ENCODE measurements at places on chromosomes 4 and X.

DNA sequence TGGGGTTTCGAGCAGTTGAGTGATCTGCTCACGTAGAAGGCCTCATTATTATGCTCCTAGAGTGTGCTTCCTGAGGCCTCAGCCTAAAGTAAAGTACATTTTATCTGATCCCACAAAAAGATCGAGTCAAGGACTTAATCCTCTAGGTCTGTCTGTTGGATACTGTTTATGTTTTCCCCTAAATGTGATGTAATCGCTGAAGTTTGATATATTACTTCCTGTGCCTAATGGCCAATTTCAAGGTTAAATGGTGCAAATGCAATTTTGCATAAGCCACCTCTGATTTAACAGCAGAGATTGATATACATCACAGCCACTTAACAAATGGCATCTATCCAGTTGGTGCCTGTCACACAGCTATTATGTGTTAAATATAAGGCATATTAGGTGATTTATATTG is 19.4 kb upstream of the SERTM2 start:
- no peak for DNase-seq

GRCh38 chr4:128513664-128514484 is 226.3 kb upstream of the PGRMC2 start:
- DNase-seq: no peak

GRCh38 chr4:113289766-113290165 is 240.3 kb downstream of the ANK2 start:
- no peak for DNase-seq

DNA sequence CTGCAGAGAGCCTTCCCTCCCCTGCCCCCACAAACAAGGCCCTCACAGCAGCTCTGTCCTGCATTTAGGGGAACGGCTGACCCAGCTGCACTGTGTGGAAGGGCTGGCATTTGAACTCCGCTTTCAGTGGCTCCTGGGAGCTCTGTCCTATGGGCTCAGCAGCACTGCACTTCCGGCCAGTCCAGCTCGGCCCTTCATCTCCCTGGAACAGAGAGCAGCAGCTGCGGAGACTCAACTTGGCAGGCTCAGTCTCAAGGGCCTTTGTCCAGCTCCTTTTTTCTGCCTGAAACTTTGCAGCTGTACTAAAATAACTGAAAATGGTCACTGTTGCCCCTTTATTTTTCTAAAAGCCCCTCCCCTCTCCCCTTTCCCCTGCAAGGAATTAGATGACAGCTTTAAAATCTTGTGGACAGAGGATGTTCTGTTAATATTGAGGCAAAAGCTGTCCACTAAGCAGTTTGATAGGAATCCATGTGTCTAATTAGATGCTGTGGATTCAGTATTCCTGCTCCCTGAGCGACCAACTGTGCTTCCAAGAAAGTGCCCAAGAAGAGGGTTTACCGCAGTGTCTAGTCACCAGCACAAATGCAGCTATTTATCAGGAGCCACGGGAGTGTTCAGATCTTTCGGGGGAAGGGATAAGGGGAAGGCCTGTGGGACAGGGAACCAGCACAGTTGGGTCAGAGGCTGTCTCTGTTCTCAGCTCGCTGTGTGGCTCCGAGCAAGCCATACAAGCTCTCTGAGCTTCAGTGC is 133.1 kb downstream of the AFAP1 start:
- DNase-seq: no peak

DNA sequence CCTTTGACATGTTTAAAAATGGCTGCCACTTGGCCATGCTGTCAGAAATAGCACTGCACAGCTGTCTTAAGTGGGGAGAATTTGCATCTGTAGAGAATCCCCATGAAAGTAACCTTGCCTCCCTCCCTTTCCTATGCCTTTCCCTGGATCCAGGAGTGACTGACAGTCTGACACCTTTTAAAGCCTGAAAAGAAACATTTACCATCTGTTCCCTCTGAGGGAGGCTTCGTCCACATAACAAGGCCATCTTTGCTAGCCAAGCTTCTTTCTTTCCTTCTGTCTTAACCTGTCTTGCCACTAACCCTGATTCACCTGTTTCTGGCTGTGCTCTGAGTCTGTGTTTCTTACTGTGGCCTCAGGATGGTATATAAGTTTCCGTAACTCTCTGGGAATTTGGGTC is 21.3 kb upstream of the AADAT start:
- DNase-seq: no peak

DNA sequence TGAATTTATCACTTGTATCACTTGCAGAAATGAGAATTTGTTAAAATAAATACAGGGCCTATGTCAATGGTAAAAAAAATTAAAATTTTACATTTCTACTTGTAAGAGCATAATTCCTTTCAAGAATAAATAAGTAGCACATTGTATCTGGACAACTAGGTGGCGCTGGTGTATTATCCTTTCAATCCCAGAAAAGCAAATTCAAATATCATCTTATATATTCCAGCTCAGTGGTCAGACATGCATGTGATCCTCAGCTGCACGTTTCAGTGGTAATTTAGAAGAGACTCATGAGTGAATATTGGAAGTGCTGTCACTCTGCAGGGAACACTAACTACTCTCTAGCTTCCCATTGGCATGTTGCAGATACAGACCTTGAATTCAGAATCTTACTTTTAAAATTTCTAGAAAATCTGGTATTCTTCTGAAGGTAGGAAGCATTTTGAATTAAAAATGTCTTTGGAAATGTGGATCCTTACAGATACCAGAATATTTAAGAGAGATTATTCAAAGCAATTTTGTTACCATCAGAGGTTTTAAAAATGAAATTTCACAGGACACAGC is 1414.7 kb upstream of the TENM3 start:
- DNase-seq: no peak

DNA sequence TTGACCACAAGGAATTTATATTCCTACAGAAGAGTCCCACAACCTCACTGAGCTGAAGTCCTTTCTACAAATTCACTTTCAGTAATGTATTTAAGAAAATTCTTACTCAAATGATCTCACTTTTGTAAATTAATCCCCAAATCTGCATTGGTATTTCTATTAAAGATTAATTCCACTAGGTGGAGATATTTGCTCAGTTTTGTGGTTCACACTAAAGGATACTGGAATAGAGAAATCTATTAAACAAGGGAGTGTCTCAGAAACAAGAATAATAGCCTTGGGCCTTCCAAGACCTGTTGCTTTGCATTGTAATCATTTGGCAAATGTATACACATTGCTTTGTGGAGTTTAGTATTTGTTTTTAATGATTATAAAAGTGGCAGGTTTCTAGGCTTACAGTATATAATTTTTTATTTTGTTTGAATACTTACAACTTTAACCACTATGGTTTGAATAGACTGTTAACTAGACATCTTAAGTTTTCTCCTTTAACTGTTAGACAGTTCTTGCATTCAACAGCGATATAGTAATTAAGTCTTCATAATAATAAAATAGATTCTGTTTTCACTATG is 25.9 kb downstream of the CFAP299 start:
- peak; percentile 43 for DNase-seq

GRCh38 chr4:185142564-185142911 is 528 bp upstream of the SLC25A4 start:
- no peak for DNase-seq

DNA sequence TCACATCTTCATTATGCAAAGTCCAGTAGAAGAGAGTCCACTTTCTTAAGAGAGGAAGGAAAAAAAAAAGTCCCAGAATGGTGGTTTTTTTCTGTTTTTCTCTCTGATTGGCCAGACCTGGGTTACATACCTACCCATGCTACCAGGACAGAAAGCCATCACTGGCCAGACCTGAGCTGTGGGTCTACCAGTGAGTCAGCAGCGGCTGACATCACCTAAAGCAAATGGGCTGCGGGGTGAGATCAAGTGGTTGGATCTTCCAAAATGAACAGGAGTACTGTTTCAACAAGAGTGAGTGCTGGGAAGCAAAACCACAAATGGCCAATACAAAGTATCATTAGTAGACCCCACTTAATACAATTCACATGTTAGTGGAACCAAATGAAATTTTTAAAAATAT is 1.6 kb upstream of the NDST3 start:
- DNase-seq: no peak

DNA sequence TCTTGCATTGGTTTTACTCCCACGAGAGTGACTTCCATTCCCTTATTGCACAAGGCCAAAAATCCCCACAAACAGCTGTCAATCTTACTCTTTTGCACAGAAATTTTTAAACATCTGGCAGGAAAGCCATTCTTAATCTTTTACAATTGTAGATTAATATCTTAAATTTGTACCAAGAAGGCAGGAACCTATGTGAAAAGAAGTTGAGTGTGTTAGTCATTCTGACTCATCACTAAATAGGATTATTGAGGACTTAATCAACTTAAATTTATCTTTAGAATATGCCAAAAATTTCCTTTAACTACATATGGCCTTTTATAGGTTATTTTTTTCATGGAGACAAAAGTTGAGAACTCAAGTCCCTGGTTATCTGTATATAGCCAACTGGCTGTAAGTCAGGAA is 49.0 kb upstream of the VEGFC start:
- no peak for DNase-seq

DNA sequence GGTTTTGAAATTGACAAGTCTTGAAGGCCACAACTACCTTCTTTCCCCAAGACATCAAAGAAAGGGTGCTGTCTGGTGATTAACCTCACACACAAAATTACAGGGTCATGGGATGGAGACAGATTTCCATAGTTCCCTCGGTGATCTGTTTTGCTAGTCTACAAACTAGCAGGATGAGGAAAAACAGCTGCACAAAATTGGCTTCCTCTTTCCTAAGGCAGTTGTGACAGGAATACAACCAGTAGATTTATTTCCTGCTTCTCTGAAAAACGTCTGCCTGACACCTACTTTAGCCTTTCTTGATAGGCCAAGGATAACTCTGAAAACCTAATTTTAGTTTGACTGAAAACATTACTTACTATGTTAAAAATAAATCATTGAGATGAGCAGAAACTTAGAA is 39.6 kb downstream of the DKK2 start:
- no peak for DNase-seq

DNA sequence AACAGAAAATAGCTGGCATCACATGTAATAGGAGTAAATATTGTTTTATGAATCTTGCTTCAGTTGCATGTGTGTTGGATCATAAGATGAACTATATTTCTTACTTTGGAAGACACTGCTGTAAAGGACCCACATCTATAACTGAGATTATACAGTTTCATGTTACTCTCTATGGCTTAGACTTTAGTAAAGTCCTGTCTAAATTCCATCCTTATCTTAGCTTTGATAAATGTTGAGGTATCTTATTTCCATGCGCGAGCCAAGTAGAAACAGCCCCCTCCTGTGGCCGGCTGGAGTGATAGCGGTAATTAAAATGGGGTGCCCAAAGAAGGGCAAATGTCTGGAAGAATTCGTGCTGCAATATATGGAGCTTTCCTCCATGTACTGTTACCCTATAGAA is 43.0 kb downstream of the CCDC158 start:
- peak; percentile 14 for DNase-seq

- no peak for DNase-seq
These were observed 21.0 kb upstream of the ANXA5 start for GRCh38 chr4:121717680-121718237.

DNA sequence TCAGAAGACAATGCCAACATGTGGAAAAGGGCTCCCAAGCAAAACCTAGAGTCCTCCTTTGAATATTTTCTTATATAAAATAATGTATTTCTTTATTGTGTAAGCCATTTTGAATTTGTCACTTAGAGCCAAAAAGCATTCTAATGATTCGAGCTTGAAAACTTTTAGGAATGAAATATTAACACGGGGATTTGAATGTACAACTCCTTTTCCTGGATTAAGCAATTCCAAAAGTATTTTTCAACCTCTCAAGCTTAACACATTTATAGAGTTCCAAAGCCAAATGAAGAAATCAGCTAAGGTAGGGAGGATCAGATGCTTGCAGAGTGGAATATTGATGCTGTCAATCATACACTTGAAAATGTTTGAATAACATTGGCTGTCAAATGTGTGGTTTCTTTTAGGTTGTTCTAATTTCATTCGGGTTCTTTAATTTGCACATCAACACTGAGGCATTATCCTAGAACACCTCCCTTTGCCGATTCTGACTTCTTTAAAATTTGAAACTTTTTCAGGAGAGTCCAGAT is 67.2 kb upstream of the ETNPPL start:
- no peak for DNase-seq

GRCh38 chr4:139710073-139710472 is 44.5 kb downstream of the MGST2 start:
- no peak for DNase-seq

- DNase-seq: peak; percentile 48
These were observed 3.6 kb upstream of the LEF1 start for GRCh38 chr4:108172231-108172752.

- no peak for DNase-seq
These were observed 361.6 kb downstream of the PACRGL start for GRCh38 chr4:21061902-21062301.

- DNase-seq: no peak
These were observed 52.5 kb downstream of the VGLL1 start for GRCh38 chrX:136584545-136584944.

- DNase-seq: peak; percentile 16
These were observed 83.6 kb downstream of the NBDY start for GRCh38 chrX:56812515-56813105.

- peak; percentile 10 for DNase-seq
These were observed 29.5 kb downstream of the TAPT1 start for GRCh38 chr4:16196482-16197393.

- DNase-seq: no peak
These were observed 78.3 kb downstream of the FHDC1 start for GRCh38 chr4:153014460-153014859.

- no peak for DNase-seq
These were observed 442.1 kb downstream of the CENPC start for GRCh38 chr4:67103001-67103747.

- no peak for DNase-seq
These were observed 51.8 kb downstream of the RBPJ start for GRCh38 chr4:26372525-26373172.

DNA sequence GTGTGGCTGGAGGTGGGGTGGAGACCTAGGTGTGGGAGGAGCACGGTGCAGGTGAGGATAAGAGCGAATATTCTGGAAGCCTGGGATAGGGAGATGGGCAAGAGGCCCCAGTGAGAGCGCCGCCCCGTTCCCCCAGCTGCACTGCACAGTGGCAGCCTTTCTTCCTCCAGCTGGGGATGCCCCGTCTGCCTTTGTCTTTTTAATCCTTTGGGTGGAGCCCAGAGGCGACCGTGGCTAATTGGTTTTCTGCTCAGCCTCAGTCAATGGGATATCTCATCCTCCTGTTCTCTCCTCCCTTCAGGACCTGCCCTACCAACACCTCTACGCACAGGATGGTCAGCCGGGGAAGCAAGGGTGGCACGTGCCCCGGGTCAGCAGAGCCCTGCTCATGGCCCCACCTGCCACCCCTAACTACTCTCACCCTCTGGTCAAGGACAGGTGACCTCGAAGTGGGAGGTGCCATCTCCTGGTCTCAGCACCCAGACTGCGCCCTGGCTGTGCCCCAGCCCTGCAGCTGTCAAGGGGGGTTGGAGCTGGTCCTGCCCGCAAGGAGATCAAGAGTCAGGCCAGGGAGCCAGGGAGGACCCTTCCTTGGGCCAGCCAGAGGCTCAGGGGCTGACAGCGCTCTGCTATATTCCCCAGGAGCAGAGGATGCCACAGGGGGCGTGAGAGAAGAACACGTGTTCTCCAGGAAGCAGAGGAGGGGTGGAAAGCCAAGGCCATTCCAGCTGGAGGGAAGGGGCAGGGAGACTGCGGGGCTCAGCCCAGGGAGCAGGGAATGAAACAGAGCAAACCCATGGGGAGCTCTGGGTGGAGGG is 64.0 kb downstream of the ADRA2C start:
- DNase-seq: no peak

- DNase-seq: no peak
These were observed 1.9 kb downstream of the RAB9A start for GRCh38 chrX:13690836-13691235.

GRCh38 chrX:150627957-150628356 is 59.5 kb downstream of the MTM1 start:
- no peak for DNase-seq

All from germinal center (tissue), 1 donor.